Stimulated activated CD8-positive, alpha-beta memory T cell treated with anti-CD3 and anti-CD28 coated beads, Interleukin-2, amount 100 ng/mL, for 1 hour (primary cell): ENCODE measurements at places on chromosomes 4 and X.

DNA sequence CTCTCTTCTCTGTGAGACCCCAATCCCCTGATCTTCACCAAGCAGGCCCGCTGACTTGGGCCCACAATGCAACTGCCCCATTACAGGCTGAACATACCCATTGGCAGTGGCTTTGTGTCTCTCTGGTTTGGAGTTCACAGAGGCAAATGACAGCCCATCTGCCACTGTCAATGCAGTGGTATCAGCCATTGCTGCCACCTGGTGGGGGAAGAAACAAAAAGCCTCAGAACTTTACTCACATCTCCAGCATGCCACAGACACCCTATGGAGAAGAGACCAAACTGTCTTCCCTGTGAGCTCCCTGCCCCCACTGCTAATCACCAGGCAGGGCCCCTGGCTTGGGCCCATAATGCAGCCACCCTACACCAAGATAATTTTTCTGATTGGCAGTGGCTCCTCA lies 729.3 kb upstream of the ACTRT1 start:
- no peak for DNase-seq

GRCh38 chrX:129043138-129043537 lies 480.2 kb downstream of the SMARCA1 start:
- DNase-seq = no peak

- no peak for DNase-seq
Measured at GRCh38 chr4:85778632-85779131, 303.7 kb downstream of the ARHGAP24 start.

GRCh38 chr4:13599159-13599558 lies 28.4 kb downstream of the BOD1L1 start:
- DNase-seq = no peak

DNA sequence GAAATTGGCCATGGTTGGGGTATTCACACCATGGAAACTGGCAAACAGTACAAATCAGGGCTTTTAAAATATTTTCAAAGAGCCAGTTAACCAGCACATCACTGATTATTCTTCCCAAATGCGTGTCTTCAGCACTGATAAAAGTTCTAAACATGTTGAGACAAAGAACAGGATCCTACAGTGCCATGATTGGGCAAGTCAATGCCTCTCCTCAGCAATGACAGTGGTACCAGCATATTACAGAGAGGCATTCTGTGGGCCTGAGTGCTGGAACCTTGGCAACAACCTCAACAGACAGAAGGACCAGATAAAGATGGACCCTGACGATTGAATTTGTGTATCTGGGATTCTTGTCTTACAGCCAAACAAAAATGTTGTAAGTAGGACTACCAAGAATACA lies 108.9 kb downstream of the EFHC2 start:
- DNase-seq = no peak

DNA sequence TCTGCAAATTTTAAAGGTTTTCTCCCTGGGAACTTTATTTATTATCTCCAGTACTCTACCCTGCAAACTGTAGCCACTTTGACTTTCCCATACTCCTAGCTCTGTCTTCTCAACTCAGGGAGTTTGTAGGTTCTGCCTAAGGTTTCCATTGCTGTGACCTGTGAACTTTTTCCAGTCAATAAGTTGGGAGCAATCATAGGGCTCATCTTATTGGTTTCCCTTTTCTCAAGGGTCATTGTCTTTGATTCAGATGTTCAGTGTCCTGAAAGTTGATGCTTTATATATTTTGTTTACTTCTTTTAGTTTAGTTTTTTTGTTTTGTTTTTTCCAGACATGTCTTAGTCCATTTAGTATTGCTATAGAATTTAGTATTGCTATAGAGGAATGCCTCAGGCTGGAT lies 85.3 kb upstream of the NUDT6 start:
- DNase-seq = no peak

- no peak for DNase-seq
Measured at GRCh38 chr4:182861346-182861745, 55.8 kb downstream of the DCTD start.

DNA sequence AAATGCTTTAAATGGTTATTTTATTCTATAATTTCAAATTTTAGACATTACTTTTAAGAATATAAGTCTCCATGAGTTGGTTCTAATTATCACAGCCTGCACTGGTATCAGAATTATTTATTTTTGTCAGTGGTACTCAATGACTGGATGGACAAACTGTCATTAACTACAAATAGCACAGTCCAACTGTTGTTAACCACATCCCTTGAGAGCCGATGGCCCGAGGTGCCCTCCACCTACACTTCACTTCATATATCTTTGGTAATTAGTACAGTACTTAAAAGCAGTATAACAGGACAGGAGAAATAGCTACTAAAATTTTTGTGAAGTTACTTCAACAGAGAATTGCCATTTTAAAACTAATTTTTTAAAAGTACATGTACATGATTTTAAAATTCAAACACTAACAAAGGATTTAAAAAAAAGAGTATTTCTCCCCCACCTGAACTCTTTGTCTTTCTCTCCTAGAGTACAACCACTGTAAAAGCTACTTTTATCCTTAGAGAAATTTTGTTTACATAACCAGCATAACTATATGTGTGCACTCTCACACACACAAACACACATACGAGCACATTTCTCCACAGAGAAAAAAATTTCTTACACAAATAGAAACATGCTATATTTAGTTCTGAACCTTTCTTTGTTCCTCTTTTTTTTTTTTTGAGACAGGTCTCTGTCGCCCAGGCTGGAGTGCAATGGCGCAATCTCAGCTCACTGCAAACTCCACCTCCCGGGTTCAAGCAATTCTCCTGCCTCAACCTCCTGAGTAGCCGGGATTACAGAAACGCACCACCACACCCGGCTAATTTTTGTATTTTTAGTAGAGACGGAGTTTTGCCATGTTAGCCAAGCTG lies 6.5 kb downstream of the TIFA start:
- no peak for DNase-seq

GRCh38 chrX:118345045-118345463 lies 852 bp upstream of the WDR44 start:
- DNase-seq = no peak

DNA sequence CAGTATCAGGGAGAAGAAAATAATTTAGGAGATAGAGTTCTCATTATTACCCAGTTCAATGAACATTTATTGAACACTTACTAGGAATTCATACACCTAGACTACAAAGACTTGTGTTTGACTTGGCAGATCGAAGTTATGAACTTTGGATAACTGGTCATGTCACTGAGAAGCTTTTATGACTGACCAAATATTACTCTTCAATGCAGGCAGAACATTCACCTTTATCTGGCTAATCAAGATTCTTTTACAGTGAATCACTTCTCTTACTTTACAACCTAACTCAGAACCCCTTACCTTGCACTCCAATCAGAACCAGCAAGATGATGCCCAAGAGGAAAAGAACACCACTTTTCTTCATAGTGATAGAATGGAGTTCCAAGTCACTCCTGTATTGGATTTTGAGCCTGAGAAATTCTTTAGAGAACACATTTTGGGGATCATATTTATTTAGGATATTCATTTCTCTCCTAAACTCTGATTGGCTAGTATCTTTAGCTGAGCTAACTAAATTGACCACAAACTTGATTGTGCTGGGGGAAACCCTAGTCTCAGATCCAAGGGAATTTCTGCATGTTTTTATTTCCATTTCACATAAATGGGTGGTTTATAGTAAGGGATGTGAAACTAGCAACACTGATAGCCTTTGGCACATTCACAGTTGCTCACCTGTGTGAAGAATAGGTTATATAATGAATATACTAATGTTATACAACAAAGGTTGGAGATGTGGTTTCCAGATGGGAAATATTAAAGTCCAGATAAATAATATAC lies at the start of gene CXCL9:
TSS of gene CXCL9 (minus strand) at position 421 of the 774 bp plus-strand sequence. CDS start at position 361, 60 bp downstream.
- DNase-seq = no peak

- DNase-seq = no peak
Measured at GRCh38 chr4:86099348-86099747, 260.5 kb downstream of the MAPK10 start.

- DNase-seq = no peak
Measured at GRCh38 chrX:78124307-78124706, 15.1 kb downstream of the TAF9B start.

- DNase-seq = no peak
Measured at GRCh38 chr4:80229128-80229527, 31.8 kb downstream of the PRDM8 start.

DNA sequence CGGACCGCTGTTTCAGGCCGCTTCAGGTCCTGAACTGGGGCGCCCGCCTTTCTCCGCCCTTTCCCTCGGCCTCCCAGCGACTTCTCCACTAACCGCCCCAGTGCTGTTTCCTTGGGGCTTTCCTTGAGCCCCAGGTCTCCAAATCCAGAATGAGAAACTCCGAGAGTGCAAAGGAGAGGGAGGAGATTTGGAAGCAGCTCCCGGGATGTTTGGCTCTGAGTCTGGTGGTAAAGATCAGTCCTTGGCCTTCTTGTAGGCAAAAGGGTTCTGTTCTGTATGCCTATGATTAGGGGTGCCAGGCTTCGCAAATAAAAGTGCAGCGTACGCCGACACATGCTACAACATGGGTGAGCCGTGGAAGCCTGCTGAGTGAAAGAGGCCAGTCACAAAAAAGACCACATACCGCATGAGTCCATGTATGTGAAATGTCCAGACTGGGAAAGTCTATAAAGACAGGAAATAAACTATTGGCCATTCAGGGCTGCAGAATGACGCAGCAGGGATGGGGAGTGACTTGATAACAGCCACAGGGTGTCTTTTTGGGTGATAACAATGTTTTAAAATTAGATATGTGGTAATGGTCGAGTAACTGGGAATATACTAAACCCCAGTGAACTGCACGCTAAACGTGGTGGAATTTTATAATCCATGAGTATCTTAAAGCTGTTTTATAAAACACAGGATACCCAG lies 99.8 kb downstream of the TRAPPC11 start:
- DNase-seq = no peak

- DNase-seq = no peak
Measured at GRCh38 chr4:20944451-20944850, 244.2 kb downstream of the PACRGL start.

DNA sequence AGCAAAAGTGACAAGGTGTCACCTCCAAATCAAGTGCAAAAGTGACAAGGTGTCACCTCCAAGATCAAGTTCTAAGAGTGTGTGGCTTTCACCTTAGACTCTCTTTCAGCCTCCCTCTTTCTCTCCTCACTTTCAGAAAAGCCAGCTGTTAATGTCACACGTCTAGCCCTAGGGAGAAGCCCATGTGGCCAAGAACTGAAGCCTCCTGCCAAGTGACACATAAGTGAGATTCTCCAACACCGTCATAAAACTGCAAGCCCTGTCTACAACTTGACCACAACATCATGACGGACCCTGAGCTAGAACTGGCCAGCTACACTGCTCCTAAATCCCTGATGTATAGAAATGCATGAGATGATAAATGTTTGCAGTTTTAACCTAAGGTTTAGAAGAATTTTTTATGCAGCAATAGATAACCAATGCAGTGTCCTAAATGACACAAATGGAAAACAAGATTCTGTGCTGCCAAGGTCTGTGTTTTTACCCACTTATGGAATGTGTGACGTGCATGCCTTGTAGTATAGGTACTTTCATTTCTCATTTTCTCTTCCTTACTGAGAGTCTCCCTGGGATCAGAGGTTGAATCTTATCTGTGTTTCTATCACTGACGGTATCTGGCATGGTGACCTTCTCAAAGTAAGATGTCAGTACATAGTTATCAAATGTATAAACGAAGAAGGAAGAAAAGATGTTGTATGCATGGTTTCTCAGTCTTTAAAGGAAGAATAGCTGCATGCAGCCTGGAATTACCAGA lies 25.0 kb downstream of the NLGN4X start:
- no peak for DNase-seq

GRCh38 chrX:68822641-68823410 lies 6.0 kb upstream of the EFNB1 start:
- no peak for DNase-seq

GRCh38 chrX:8748855-8749254 lies 16.9 kb upstream of the ANOS1 start:
- DNase-seq = no peak

DNA sequence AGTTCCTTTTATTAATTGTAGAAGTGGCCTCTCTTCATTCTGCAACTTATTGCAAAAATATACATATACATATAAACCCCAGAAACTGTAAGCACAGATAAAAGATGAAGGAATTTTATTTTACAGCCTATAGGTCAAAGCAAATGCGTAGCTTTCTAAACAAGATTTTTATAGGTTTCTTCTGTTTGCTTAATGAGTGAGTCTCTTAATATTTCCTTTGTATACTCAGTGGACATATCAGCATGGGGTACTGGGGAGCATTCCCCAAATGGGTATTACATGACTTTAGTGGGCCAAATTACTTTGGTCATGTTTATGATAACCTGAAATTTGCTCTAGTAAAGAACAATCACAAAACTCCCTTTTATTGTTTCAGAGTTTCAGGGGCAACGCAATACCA lies 1698.6 kb upstream of the IGFBP7 start:
- DNase-seq = no peak

GRCh38 chr4:168679819-168680218 lies 183.0 kb downstream of the PALLD start:
- DNase-seq = no peak

DNA sequence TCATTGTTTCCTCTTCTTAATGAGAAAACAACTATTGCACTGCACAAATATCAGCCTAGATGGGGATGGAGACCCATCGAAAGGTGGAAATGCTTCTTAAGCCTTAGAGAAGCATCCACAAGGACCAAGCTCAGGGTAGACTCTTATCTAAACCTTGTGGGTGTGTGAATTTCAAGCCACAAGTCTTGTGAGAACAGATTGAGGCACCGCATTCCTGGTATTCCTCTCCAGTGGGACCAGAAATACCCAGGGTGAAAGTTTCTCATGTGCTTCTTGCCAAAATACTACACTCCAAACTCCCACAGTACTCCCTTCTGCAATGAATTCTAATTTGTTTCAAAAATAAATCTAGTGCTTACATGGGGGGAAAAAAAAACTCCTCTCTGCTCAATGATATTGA lies 375.6 kb downstream of the PDGFC start:
- DNase-seq = no peak

DNA sequence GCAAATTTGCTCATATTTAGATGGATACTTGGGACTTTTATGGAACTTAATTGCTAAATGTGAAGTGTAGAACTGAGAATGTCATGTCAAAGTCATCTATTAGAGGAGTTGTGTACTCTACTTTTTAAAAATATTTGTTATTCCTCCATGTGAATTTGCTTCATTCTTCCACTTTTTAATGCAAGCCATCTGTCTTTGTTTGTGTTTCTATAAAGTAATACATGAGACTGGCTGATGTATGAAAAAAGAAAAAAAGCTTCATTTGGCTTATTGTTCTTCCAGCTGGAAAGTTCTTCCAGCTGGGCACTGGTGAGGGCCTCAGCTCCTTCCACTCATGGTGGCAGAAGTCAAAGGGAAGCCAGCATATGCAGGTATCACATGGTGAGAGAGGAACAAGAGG lies 114.6 kb upstream of the GRID2 start:
- DNase-seq = no peak

GRCh38 chrX:23341452-23341851 lies 6.8 kb downstream of the PTCHD1 start:
- DNase-seq = no peak

- no peak for DNase-seq
Measured at GRCh38 chr4:105633241-105633640, 75.2 kb downstream of the INTS12 start.

DNA sequence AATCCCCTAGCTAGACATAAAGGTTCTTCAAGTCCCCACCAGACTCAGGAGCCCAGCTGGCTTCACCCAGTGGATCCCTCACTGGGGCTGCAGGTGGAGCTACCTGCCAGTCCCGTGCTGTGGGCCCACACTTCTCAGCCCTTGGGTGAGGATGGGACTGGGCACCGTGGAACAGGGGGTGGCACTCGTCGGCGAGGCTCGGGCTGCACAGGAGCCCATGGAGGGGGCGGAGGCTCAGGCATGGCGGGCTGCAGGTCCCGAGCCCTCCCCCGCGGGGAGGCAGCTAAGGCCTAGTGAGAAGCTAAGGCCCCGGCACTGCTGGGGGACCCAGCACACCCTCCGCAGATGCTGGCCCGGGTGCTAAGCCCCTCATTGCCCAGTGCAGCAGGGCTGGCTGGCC lies 16.1 kb upstream of the ACSL4 start:
- no peak for DNase-seq
